GM23248 (cell line): ENCODE measurements at places on chromosomes 1 and 21. TPM values are rescaled to one million over a fixed set of nuclear protein-coding genes. Genes with fewer than 3 reads are reported as not detected.

DNA sequence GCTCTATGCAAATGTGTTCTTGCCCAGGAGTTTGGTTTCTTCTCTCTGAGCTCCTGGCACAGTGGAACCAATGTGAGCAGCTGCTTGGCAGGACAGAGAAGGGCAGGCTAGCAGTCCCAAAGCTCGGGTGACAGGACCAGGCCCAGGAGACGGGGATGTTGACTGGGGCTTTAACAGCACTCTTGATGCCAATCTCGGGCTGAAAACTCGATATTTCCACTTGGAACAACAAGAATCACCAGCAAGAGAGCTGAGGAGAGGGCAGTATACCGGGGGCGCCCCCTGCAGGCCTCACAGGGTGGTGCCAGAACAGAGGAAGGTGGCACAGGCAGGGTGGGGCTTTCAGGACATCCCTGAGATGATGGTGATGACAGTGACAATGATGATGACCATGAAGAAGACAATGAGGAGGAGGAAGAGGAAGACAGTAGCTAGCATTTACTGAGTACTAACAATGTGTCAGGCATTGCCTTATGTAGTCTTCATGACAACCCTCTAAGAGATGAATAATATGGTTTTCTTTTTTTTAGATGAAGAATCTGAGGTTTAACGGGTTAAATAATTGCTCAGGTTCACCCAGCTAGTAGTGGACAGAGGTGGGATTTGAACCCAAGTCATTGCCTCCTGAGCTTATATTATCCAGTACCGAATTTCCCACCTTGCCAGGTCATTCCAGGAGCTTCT is 2.7 kb upstream of the KCNJ9 start:
- peak; percentile 63 for DNase-seq

DNA sequence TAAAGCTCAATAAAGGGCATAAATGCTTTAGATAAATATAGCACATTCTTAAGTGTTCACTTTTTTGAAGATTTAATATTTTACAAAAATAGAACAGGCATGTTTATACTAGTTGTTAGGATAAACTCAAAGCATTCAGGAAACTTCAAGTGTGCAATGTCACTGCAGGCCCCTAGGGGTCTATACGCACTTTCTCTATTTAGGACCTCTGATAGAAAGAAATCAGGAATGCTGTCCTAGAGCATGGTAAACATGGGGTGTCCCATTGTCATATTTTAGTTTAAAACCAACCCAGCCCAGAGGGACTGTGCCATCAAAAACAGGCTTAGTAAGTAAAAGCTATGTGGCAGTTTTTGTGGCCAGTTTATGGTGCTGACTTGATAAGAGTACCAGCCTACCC is 102.2 kb downstream of the BARHL2 start:
- DNase-seq: peak; percentile 8

DNA sequence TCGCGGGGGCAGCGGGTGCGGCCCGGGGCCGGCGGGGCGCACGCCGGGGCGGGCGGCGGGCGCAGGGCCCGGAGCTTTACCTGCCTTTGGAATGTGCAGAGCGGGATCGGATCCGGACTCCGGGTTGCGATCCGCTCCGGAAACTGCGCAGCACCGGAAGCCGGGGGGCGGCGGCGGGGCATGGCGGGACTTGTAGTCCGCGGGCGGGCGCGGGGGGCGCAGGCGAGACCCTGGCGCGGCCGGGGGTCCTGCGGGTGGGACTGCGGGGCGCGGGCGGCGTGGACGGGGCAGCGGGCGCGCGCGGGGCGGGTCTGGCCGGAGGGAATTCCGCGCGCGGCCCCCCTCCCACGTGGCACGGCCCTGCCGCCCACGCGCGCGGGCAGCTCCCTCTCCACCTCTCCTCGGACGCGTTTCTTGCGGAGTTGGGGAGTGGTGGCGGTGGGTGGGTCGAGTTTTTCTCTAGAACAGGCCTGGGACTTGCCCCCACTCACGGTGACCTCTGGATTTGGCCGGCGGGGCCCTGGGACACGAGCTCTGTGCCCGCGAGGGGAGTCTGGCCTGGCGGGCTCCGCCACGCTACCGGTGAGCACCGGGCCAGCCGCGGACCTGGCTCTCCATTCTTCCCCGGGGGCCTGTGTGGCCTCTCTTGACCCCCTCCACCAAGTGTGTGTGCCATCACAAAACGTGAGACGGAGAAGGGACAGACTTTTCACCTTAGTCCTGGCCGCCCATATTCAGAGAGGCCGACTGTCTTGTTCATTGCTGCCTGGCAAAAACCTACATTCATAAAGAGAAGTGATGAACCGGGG is at the start of gene PRDM15:
Gene PRDM15 (minus strand): TSS at position 155 of the 809 bp plus-strand sequence. CDS start 18,981 bp downstream, outside the sequence.
- DNase-seq: peak; percentile 90

DNA sequence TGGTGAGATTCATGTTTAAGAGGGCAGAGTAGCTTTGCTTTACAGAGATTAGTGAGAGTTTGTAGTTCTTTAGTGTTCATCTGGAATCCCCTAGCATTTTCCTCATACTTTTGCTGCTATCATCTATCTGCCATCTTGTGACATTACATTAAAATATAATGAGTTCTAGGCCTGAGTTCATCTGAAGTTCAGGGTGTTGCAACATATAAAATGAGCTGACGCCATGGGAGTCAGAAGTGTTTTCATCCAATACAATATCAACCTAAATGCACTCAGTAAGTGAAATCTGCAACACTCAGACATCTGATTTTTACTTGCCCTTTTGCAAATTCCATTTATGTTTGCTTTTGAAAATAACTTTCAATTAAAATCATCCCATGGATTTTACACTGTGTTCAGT is 153.8 kb downstream of the NTNG1 start:
- DNase-seq: peak; percentile 24

The PDPN gene
- 0.25 and 1.1 TPM in 2 replicates for total RNA-seq

DNA sequence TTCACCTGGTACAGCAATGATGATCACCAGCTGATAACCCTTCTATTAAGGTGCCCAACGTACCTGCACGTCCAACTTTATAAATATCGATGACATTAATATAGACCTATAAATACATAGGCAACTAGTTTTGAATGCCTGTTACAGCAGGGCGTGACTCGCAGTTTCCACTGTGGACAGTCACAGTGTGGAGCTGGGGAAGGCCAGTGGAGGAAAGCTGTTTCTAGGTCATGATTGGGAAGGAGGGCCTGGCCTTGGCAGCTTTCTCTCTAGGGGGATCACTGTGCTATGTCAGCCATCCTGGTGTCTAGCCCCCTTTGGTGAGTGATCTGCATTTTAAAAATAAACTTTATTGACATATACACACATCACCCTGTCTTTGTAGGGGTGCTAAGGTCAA is 4.4 kb upstream of the PRDM15 start:
- DNase-seq: peak; percentile 44

DNA sequence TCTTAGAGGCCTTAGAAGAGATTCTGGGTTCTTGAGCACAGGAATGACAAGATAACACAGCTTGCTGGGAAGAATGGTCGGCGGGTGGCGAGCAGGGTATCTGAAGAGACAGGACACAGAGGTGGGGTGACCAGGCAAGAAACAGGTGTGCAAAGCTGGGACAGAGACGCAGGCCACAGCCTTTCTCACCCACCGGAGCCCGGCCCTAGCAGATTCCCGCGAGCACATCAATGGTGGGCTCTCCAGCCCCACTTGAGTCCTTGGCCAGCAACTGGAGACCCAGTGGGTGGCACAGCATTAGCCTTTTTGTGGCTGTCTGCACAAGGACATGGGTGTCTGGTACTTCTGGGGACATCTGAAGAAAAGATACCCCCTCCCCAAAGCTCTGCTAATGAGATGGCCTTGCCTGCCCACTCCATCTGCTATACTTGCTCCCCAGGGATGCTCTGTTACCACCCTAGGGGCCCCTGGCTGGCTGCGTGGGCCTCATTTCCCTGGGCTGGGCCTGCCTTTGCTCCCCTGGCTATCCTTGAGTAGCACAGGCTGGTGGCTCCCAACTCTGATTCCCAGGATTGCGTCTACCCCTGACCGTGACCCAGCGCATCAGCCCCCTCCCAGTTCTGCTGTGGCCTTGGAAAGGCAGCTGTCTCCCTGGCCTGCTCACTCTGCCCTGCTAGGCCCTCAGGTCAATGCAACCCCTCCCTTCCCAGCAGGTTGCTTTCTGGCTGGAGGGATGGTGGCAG is 127.2 kb upstream of the ADAR start:
- no peak for DNase-seq

The CDC20 gene
- 50.2 and 50.9 TPM in 2 replicates for total RNA-seq

The PACC1 gene
- total RNA-seq: 4.4 and 6.9 TPM in 2 replicates

DNA sequence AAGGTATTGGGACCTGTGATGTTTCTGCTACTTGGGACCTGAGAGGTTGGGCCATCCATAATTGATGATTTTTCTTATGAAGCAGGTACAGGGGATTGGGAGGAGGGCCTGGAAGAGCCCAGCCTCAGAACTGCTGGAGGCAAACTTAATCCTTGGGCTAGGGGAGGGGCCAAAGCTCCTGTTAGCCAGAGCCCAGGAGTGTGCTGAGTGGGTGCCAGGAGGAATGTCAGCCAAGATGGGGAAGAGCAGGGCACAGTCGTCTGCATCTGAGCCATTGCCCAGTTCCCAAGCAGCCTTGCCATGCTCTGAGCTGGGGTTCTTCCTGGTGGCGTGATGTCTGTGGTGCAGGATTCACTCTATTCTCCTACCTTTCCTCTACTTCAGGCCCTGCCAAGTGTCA is 5.8 kb downstream of the MAPKAPK2 start:
- no peak for DNase-seq

DNA sequence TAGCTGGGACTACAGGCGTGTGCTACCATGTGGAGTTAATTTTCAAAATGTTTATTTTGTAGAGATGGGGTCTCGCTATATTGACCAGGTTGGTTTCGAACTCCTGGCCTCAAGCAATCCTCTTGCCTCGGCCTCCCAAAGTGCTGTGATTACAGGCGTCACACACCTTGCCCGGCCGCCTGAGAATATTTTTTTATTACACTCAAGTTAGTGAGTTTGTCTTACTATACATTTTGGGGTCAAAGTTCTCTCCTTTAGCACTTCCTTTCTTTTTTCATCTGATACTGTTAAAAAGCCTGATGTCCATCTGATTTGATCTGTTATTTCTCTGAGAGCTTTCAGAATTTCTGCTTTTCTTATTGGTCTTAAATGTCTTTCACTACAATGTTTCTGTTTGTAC is 128.8 kb downstream of the KIAA0319L start:
- no peak for DNase-seq

GRCh38 chr1:36775716-36776115 is 258.6 kb downstream of the GRIK3 start:
- no peak for DNase-seq

- no peak for DNase-seq
Measured at GRCh38 chr21:42364304-42364865, 1.9 kb downstream of the TFF1 start.

DNA sequence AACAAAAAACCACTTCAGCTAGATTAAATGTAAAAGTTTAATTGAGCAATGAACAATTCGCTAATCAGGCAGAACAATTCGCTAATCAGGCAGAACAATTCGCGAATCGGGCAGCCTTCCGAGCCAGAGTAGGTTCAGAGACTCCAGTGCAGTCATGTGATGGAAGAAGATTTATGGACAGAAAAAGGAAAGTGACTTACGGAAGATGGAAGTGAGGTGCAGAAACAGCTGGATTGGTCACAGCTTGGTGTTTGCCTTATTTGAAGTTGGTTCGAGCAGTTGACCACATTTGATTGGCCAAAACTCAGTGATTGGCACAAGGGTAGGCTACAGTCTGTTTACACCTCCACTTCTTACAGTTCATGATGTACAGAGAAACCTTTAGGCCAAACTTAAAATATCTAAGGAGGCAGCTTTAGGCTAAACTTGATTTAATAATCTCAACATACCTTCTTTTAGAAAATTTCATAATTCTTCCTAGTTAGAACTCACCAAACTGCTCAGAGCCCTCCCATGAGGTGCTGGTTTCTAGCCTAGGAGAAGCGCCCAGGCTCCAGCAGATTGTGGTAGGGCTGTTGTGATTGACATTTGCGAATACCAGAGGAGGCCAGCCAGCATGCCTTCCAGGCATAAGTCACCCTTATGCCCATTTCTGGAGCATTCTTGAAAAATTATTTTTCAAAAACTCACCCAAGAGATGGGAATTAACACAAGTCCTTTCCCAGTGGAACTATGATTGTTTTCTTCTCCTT is 22.8 kb upstream of the KCNC4 start:
- peak; percentile 67 for DNase-seq

GRCh38 chr1:152141971-152142584 is 16.9 kb downstream of the RPTN start:
- DNase-seq: peak; percentile 86

DNA sequence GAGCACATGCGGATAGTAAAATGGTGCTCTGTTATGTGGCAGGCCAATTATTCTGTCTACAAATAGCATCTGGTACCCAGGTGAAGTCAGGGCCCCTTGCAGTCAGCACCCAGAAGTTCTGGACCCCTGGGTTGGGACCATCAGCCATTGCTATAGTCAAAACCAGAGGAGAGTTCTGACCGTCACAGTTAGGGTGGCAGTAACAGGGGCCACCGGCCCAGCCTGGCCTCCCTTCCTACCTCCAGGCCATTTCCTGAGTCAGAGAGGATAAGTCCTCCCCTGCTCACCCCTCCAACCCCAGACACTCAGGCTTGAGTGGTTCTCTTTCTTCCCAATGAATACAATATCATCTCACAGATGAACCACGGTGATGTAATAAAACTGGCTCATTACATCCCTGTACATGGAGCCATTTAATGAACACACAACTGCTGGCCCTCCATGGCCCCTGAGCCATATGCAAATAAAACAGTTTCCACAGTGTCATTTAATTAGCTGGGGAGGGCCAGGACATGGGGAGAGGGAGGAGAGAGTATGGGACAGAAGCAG is 673.6 kb downstream of the MATN1 start:
- DNase-seq: no peak
